ENCODE measurements at places on chromosomes 1 and 21.

- DNase-seq = no peak
Observed at GRCh38 chr1:245195398-245195797, 40.6 kb downstream of the KIF26B start.

DNA sequence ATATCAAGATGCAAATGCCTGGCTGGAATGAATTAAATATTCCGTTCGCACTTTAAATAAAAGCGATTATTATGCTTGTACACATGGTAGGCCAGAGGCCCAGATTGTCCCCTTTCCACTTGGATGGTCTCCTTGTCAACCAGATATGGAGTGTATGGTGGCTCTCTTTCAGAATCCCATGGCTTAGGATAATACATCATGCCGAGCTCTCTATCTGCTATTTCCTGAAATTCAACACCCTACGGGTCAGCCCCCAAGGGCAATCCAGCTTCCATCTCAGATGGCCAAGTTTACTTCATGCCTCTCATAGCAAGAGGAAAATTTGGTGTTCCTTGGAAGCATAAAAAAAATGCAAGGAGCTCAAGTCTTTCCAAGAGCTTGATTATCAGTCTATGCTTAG, 25.4 kb upstream of the FMO1 start:
- no peak for DNase-seq

- DNase-seq = no peak
Observed at GRCh38 chr1:199098468-199098867, 459.6 kb downstream of the PTPRC start.

GRCh38 chr1:72516826-72517225, 234.5 kb upstream of the NEGR1 start:
- no peak for DNase-seq

- peak; percentile 74 for DNase-seq
Observed at GRCh38 chr1:155218854-155219591, 10.5 kb downstream of the MTX1 start.

DNA sequence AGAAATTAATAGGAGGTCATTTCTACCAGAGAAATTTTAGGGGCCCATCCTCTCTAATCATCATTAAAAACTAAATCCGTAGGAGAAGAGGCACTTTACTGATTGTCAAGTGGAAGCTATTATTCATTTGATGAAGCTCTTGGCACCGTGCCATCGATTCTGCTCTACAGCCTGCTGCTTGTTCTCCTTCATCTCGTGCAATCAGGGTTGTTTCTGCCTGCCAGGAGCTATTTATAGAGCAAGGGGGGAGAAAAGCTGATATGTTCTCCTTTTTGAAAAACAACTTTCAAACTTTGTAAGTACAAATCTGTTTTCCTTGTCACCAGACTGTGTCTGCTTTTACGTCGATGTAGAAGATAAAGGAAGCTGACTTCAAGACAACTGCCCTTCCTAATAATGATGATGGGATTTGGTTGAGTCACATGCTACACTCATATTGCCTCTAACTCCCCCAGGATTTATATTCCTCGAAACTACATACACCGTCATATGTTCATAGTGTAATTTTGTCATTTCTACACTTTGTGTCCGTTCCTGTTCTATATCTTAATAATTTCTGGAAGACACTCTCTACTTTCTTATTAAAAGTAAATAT, 169.6 kb upstream of the LHX8 start:
- peak; percentile 66 for DNase-seq

GRCh38 chr1:161705537-161705936, 1.5 kb upstream of the FCRLA start:
- no peak for DNase-seq

DNA sequence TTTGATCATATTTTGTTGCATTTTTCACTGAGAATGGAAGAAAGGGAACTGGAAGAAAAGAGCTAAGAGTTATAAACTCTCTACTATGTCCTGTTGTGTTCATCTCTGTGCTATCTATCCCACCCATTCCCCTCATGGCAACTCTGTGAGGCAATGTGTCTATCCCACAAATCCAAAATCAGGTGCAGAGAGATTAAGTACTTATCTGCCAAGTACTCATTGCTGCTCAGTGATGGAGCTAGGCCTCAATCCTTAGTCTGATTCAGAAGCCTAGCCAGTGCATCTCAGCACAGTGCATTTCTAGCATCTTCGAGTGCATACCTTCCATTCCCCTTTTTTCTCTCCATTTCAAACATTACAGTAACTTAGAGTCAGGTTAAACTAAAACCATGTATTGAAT, 270.6 kb downstream of the TPR start:
- DNase-seq = no peak

DNA sequence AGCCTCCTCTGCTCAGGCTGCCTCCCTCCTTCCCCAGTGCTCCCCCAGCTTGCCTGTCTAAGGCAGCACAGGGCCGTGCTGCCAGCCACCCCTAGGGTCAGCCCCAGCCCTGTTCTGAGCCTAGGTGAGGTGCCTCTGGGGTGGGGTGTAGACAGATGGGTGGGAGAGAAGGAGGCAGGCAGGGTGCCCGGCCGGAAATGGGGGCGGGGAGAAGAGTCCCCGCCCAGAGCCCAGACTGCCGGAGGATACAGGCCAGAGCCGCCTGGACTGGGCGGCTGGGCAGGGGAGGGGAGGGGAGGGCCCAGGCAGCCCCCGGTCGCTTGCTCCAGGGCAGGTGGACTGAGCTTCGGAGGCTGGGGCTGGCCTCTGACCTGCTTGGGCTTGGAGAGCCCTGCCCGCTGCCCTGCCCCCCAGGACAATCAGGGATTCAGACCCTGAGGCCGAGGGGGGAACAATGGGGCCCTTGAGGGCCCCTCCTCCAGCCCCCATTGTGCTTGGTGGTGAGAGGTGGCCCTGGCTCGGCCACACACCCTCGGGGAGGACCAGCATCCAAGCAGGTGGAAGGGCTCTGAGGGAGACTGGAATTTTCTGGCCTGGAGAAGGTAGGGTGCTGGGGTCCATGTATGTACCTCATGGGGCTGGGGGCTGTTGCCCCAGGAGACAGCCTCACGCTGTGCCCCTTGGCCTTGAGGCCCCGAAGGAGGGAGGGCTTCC, at the start of gene GJC2:
Gene GJC2, plus strand, starts transcription at position 525 of the 714 bp plus-strand sequence. CDS start 7,829 bp downstream, outside the sequence.
- DNase-seq = no peak

GRCh38 chr1:209443975-209444651, 139.4 kb upstream of the CAMK1G start:
- no peak for DNase-seq

DNA sequence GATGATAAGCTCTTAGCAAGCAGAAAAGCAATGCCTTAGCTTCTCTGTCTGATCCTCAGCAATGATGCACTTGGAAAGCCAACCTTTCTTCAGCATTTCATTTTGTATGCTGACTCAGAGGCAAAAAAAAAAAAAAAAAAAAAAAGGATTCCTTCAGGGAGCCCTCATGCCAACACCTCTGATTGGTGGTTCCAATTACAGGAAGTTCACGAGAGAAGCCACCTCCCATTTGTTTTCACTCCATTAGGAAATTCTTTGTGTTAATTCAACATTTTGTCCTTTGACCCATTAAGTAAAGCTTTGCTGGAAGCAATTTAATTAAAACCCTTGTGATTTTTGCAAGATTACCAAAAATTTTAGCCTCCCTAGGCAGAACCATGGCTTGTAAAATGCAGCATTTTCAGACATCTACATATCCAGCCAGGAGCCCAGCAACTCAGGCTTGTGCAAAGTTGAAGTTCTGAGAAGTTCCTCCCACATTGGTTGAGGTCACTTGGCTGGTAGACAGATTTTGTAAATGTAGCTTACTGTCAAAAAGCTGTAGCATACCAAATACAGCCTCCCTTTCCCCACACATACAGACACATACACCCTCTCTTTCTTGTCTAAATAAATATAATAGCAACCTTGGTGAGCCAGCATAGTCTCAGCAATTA, 27.1 kb upstream of the VTCN1 start:
- DNase-seq = no peak

DNA sequence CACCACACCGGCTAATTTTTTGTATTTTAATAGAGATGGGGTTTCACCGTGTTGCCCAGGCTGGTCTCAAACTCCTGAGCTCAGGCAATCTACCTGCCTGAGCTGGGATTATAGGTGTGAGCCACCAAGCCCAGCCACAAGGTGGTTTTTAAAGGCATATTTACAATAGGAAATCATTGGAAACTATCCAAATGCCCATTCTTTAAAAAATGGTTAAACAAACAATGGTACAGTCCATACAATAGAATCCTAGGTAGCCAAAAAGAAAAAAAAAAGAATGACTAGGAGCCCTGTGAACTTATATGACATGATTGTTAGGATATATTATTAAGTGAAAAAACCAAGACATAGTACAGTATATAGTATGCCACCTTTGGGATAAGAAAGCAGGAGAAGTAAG, 5.3 kb downstream of the ATP2B4 start:
- no peak for DNase-seq

DNA sequence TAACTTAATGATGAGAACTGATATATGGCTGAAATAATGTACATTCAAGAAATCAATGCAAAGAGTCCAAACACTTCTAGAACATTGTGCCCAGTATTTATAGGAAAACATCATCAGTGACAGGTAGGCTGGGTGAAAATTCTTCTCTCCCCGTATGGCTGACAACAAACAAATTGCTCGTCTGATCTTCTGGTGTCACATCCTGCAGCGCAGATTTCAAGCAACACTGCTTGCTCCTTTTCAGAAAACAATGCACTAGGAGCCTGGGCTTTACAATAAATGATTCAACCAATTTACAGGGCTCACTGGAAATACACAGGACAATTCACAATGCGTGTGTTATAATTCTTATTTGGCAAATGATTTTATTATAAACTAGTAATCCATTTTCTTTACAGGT, 185.3 kb downstream of the RERE start:
- DNase-seq = no peak

- DNase-seq = no peak
Observed at GRCh38 chr1:19643121-19643520, 990 bp upstream of the NBL1 start.

DNA sequence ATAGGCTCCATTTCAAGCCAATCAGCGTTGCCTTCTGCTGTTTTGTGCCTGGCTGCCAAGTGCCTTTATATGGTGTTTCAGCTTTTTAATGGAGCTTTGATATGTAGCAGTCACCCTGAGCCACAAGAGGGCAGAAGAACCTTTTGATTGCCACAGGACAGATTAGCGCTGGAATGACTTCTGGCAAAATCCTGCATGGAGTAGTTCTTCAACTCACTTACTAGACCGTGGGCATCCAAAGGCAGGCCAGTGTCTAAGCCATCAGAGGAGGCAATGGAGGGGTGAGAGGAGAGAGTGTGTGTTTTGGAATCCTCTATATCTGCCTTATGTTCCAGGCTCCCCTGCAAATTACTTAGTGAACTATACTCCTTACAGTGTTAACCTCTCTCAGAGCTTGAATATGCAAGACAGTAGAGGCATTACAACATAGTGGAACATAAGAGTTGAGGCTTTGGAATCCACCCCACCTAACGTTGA, 56.2 kb downstream of the ST3GAL3 start:
- peak; percentile 76 for DNase-seq

DNA sequence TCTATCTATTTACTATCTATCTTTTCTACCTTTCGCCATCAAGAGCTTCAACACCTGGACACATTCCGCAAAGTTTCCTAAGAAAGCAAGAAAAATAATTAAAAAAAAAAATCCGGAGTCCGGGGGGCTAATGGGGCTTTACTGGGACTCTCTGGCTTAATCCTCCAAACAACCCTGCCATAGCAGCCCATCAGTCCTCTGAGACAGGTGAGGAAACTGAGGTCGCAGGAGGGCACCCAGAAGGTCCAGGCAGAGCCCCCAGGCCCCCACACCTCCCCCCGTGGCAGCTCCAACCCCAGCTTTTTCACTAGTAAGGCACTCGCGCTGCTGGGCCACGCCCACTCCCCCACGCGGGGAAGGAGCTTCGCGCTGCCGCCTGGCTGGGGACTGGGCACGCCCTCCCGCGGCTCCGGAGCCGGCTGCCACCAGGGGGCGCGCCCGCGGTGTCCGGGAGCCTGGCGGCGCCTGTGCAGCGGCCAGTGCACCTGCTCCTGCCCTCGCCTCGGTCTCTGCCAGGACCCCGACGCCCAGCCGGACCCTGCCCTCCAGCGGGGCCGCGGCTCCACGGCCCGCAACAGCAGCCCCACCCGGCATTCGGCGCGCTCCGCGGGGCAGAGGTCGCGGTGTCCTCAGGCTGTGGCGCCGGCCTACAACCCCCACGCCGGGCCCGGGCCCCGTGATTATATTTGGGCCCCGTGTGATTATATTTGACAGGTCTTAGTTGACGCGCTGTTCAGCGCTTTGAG, 54.1 kb upstream of the SAMD11 start:
- peak; percentile 78 for DNase-seq

DNA sequence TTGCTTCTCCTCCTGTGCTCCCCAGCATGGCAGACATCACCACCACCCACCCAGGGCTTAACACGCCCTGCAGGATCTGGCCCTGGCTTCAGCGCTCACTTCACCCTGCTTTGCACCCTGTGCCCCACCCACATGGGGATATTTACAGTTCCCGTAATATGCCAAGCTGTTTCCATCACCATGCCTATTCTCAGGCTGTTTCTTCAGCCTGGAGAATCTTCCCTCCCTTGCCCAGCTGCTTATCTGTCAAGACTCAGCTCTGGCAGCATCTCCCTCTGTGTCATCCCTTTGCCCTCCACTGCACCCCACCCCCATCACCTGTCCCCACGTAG, 3.6 kb upstream of the AHCYL1 start:
- DNase-seq = no peak

Data from HEK293T (cell line).